Liver (tissue), 10 donors: ENCODE measurements at places on chromosomes 1 and 21. TPM values are rescaled to one million over a fixed set of nuclear protein-coding genes. Genes with fewer than 3 reads are reported as not detected.

DNA sequence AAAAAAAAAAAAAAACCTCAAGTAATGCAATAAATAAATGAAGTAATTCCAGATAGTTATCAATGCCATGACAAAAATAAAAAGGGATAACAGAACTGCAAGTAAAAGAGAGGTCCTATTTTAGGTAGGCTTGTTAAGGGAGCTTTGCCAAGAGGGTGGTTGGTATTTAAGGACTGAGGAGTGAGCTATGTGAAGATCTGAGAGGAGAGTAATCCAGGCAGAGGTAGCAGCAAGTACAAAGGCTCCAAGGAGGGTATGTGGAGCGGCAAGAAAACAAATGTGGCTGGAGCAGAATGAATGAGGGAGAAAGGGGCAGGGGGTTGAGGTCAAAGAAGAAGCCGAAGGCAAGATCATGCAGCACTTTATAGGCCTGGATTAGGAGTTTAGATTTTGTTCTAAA is 59.9 kb upstream of the CDC42BPA start:
- no peaks in the 10 kb centered on the region for H3K36me3 ChIP-seq
- H3K4me3 ChIP-seq: no peak overlapping the region
- no peak overlapping the region for H3K27ac ChIP-seq
- no peaks in the 10 kb centered on the region for H3K27me3 ChIP-seq
- no peak for DNase-seq

RSBN1 gene
- polyA plus RNA-seq: 2.3 TPM

GRCh38 chr1:110857964-110858948 is 14.7 kb upstream of the CD53 start:
- H3K36me3 ChIP-seq: no peaks in the 10 kb centered on the region
- H3K4me1 ChIP-seq: no peaks in the 10 kb centered on the region
- no peak overlapping the region for H3K4me3 ChIP-seq
- no peak for DNase-seq
- no peak overlapping the region for H3K27ac ChIP-seq

DPT gene
- polyA plus RNA-seq: 5.0 TPM

SPATA45 gene
- not detected for polyA plus RNA-seq

CLCA1 gene
- not detected for polyA plus RNA-seq

CRYAA gene
- polyA plus RNA-seq: 0.57 TPM
